Activated T-helper 1 cell treated with anti-CD3 and anti-CD28 coated beads, Interleukin-2, amount 50 U/mL, for 16 hours (primary cell): ENCODE measurements at places on chromosomes 16 and 17.

- no peak for DNase-seq
Observed at GRCh38 chr17:61575352-61575975, 15.6 kb downstream of the NACA2 start.

DNA sequence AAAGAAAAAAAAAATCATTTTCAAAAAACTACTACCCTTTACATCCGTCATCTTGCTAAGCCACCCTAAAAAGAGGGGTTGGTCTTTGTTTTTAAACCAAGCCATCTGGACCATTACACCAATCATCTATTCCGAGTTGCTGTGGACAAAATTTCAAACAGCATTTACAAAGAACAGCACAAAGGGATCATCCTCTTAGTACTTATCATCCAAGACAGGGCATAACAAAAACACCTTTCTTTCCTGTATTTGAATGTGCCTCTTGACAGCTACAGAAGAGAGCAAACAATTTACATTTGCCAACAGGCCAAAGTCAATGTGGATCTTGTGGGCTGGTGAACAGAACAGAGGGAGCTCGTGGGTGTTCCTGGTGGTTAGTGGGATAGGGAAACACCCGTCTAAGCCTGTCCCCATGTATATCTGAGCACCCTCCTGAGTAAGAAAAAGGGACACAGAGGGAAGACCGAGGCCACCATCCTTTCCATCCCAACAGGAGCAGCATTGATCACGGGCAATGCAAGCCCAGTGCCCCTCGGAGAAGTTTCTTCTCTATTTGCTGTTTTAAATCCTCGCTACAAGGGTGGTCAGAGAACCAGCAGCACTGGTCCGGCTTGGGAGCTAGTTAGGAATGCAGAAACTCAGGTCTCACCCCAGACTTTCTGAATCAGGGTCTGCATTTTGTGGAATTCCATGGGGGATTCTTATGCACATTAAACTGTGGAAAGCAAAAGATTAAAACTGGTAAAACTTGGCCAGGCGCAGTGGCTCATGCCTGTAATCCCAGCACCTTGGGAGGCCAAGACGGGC, 1.9 kb downstream of the SLC39A11 start:
- DNase-seq = no peak

- no peak for DNase-seq
Observed at GRCh38 chr17:59725691-59726090, 18.2 kb downstream of the VMP1 start.

DNA sequence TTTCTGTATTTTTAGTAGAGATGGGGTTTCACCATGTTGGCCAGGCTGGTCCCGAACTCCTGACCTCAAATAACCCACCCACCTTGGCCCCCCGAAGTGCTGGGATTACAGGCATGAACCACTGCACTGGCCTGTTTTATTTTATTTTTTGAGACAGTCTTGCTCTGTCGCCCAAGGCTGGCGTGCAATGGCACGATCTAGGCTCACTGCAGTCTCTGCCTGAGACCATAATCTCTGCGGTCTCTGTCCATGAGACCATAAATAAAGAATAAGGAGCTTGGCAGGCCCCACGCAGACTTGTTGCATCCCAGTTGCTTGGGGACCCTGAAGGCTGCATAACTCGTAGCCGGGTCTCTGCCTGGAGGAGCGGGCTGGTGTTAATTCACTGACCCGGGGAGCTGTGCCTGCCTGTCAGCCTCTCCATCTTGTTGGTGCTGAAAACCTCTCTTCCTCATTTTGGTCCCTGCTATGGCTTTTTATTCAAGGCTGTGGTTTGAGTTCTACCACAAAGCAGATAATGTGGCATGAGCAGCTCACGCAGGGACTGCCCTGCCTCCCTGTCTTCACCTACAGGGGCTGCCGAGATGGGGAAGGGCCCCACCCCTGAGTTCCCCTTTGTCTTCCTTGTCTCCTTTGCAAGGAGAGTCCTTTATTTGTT, 82.1 kb downstream of the MSI2 start:
- DNase-seq = no peak

DNA sequence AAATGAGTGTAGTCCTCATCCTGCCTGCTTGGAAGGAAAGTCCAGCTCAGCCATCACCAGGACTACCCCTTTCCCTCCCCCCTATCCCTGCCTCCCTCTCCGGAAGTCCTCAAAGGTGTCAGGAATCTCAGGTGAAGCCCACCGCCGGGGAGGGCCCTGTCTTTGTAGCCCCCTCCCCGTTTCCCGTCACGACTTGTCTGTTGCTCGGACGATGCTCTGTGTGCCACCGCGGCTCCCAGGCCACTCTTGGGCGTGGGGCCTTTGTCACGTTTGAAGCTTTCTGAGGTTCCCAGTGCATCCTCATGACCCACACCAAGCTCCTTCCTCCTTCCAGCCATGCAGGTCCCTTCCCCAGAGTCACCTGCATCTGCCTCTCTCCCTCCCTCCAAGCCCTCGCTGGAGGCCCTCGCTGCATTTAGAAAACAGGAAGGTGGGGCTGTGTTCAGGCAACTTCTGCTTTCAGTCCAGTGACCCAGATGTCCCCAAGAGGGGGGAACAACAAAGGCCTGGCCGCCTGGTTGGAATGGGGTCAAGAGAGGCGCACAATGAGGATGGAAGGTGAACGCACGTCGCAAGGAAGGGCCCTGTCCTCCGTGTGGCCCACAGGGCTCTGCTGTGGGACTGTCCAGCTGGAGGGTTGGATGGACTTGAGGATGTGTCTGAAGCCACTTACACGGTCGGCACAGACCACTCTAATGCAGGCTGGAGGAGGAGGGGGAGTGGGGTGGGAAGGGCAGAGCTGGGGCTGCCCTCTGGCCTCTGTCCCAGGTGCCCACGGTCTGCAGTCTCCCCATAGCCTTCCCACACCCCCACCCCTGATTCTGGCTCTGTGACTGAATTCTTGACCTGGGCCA, 59.9 kb downstream of the OR1D5 start:
- no peak for DNase-seq

GRCh38 chr17:27669136-27669535, 38.1 kb downstream of the LGALS9 start:
- no peak for DNase-seq

DNA sequence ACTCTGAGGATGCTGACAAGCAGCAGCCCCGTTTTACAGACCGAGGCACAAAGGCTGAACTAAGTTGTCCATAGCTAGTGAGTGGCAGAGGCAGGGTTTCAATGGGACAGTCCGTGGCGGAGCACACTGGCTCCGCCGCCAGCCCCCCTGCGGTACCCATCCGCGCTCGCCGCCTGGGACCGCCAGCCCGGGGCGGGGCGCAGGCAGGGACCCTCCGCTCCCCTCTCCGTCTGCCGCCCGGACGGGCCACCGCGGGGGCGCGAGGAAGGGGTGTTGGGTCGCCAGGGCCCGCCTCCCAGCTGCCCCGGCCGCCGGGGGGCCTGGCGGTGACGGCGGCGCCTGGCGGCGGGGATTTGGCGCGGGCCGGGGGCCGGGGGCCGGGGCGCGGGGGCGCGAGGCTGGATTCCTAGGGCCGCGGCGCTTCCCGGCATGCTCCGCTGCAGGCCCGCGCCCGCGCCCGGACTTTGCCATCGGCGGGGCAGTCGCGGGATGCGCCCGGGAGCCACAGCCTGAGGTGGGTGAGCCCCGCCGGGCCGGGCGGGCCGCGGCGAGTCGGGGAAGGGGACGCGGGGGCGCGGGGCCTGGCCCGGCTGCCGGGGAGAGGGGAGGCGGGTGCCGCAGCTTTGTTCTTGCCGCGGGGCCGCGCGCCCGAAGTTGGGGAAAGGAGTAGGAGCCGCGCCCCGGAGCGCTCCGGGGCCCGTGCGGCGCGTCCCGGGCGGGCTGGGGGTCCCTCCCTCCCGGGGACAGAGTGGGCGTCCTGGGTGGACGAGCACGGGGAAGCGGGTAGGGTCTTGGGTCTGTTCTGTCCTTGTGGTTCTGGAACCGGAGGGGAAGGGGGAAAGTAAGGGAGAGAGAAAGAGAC, at the start of gene TMEM98:
TMEM98 (plus strand) TSS at position 430 of the 862 bp plus-strand sequence. CDS start 3,376 bp downstream, outside the sequence.
- no peak for DNase-seq

DNA sequence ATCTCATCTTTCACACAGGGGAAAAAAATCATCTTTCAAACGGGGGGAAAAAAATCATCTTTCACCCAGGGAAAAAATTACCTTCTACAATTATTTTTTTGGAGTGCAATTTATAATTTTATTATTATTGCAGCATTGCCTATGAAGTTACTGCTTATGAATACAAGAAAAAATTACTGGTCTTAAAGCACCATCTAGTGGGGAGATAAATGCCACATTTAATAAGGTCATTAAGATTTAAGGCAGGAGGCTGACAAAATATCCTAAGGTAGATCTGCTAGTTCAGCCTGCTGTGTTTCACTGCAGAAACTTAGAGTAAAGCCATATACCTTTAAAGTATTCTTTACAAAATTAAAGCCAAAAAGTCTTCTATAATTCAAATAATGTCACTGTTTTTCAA, 13.7 kb downstream of the SHCBP1 start:
- DNase-seq = no peak

DNA sequence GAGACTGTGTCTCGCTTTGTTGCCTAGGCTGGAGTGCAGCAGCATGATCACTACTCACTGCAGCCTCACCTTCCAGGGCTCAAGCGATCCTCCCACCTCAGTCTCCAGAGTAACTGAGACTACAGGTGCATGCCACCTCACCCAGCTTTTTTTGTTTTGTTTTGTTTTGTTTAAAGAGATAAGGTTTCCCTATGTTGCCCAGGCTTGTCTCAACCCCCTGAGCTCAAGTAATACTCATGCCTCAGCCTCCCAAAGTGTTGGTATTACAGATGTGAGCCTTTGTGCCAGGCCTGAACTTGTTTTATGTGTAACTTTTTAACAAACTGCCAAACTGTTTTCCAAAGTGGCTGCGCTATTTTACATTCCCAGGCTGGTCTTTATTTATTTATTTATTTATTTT, 41.8 kb upstream of the NUDT7 start:
- DNase-seq = no peak

GRCh38 chr16:29908719-29909220, 8.5 kb downstream of the ASPHD1 start:
- DNase-seq = no peak

GRCh38 chr17:62899361-62899760, 66.7 kb upstream of the TANC2 start:
- DNase-seq = no peak

- DNase-seq = no peak
Observed at GRCh38 chr16:54879681-54880080, 51.0 kb upstream of the IRX5 start.

DNA sequence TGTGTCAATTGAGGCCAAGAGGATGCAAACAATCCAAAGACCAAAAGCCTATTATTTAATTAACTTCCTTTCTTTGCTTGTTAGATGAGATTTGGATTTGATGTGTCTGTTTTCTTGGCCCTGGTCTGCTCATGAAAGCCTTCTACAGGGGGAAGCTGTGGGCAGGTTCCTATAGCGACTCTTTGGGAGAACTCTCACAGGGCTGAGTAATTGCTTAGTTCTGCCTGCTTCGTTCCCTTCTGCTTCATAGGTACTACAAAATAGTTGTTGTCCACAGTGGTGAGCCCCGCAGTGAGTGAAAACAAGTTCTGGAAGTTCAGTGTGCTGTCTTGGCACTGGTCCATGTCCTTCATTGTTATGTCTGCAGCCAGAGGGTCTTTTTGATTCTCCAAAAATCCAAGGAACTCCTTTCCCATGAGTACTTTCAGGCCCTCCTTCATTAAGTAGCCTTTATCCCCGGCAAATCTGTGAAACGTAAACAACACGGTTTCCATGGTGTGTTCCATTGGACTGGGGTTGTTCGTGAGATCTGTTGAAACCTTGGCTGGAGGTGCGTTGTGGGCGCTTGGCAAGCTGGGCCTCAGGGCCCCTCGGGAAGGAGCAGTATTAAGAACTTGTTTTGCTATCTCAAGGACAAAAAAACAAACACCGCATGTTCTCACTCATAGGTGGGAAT, 30.0 kb upstream of the ANKRD40CL start:
- DNase-seq = no peak

DNA sequence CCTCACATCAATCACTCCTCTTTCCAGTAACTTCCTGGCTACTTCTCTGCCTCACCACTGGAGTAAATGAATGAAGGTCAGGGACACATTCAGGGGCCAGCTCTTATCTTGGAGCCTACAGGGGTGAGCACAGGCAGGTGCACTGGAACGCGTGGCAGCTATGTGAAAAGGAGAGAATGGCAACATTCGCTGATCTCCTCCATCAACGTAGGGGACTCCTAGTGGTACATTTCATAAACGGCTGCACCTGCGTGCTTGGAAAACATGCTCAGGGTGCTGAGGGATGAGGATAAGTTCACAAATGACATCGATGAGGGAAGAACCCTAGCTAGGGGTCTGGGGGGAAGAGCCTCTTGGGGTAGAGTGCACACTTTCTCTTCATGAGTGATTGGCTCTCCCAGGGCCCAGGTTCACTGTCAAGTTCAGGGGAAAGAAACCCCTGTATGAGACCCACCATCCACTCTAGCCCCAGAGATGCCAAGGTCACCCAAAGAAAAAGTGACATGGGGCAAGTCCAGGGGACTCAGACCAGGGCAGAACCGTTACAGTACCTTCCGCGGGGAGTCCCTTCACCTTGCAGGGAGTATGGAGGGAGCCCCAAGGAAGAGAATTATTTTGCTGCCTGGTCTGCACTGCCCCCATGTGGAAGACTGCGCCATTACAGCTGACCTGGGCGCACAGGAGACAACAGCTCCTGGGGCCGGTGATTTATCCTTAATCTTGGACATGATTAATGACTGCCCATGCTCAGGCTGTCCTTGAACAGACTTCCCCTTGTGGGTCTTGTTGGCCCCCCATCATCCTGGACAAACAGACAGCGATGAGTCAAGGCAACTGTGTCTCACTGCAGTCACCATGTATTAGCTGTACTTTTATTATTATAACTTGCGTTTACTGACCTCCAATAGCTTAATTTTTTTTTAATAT, 30.1 kb downstream of the VAC14 start:
- DNase-seq = peak; percentile 24

DNA sequence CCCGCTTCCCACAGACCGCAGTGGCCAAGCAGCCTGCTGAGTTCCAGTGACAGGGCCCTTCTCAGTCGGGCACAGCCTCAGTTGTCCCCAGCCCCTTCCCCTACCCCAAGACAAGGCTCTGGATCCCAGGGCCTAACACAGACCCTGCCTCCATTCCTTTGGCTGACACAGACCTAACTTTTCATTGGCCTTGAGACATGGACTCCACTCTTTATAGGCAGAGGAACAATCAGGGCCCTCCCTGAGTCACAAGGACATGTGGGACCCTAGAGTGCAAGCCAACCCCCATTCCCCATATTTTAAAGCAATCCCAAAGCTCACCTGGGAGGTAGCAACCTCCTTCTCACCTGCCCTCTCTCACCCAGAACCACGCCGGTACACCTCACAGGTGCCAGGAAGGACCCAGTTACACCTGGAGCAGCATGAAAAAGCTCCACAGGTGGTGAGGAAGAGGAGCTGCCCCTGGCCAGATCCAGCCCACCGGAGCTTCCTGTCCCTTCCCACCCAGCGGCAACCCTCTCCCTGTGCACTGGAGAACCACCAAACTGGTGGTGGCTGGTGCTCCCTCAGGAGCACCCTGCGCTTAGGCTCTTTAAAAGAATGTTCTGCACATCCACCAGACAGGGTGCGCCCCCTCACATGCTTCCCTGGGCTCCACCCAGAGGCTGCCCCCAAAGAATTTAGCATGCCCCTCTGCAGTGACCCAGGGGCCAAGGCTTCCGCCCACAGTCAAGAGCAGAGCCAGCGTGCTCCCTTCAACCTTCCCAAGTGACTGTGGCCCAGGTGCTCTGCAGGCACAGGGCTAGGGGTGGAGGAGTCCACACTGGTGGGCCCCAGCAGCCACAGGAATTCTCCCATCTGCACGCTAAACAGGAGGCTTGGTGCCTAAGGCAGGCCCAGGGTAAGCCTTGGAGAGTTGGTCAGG, 3.4 kb downstream of the MNT start:
- DNase-seq = no peak

- DNase-seq = no peak
Observed at GRCh38 chr16:31099860-31100638, 5.5 kb upstream of the VKORC1 start.

- DNase-seq = no peak
Observed at GRCh38 chr16:49969091-49970030, 55.7 kb upstream of the CNEP1R1 start.
